ENCODE measurements at places on chromosomes 4 and X.

DNA sequence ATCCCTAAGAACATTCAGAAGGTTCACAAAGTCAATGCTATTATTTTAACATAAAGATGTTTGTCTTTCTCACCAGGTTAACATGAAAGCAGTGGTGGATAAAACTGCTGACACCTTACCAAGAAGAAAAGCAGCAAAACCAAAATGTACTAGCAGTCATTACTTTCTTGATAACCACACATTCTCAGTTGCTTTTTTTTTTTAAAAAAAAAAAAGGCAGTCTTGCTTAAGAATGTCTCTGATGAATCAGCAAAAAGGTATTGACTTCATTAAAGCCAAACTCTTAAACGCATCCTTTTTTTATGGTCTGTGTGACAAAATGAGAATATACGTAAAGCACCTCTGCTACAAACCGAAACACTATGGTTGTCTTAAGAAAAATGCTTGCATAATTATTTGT, 31.9 kb downstream of the CDKL2 start:
- DNase-seq: no peak

GRCh38 chr4:148847544-148848255, 405.5 kb upstream of the NR3C2 start:
- DNase-seq: no peak

- no peak for DNase-seq
Observed at GRCh38 chrX:65752294-65752693, 84.8 kb downstream of the MSN start.

GRCh38 chr4:108352664-108353308, 184.1 kb upstream of the LEF1 start:
- DNase-seq: no peak
